Activated CD4-positive, alpha-beta T cell treated with anti-CD3 and anti-CD28 coated beads for 24 hours (primary cell): ENCODE measurements at places on chromosomes 2 and 18.

DNA sequence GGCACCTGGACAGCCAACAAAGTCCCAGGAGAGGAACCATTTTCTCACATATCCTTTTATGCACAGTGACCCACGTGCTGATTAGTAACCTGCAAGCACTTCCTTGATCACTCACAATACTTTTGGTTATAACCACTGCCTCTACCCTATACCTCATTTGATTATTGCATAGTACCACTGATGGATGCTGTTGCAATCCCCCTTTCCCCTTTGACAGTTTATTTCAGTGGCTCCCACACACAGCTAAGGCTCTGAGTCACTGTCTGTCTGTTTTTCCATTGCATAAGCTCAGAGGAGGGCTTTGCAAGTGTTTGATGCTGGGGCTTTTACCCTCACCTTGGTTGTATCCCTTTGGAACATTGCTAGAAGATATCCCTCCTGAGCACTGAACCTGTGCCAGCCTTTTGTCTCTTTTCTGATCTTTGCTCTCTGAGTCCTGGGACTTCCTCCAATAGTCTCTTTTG is 101.7 kb upstream of the RBBP8 start:
- DNase-seq, result no peak

DNA sequence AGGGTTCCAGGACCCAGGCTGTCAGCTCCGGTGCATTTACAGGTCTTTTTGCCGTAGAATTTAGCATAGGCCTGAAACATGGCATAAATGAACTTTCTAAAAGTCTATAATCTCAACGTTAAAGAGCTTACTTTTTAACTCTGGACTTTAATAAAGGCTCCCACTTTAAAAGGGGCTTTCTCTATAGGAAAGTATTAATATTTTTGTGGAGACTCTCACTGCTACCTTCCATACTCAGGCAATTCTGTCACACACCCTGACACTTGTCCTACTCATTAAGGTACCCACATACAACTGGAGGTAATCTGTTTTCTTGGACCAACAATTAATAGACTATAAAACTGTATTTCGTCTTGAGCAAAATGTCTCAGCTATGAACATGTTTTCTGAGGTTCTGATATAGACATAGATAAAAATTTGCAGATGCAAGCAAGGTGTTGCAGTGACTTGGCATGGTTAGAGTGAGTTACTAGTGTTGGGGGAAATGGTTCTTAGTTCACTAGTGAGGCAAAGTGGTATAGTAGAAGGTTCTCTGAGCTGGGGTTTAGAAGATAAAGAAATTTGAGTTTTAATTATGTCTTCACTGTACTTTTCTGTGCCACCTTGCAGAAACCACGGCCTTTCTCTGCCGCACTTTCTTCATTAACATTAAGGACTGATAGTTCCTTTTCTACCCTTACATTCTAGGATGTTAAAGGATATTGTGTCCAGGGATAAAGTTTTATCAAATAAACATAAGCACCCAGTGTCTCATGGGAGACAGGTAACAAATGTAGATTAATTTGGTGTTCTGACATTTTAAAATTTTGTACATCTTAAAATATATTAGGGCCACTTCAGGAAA is 10.8 kb upstream of the NR4A2 start:
- DNase-seq, result no peak

- DNase-seq, result no peak
These were observed 364.7 kb downstream of the XIRP2 start for GRCh38 chr2:167253025-167253424.

DNA sequence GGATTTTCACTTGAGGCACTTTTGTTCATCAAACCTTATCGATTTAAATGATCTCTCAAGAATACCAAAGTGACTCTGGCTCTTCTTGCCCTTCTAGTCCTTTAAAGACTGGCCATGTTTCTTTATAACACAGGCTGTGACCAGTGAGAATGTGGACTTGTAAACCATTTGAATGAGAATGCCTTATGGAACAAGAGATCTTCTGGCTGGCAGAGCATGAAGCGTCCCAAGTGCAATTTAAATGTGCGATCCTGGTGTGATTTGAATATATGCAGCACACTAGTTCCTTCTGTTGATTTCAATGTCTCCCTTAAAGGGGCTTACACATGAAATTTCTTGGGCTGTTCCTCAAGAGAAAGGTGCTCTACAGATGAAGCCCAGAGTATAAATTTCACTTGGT is 262.4 kb upstream of the CCDC68 start:
- DNase-seq, result no peak

DNA sequence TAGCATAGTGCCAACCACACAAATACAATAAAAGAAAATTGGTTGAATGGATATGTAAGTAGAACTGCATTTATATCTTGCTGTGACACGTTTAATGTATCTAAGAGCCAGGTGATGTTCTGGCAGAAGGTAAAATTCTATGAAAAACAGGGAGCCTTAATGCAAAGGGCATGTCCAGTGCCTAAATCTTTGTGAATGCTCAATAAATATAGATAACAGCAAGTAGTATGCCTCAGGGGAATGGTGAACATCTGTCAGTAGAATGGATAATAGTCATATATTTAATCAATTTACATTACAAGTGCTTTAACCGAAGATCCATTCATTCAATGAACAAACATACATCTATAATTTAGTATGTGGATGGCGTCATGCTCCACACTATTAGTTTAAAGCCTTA is 43.7 kb upstream of the NYAP2 start:
- DNase-seq, result no peak

DNA sequence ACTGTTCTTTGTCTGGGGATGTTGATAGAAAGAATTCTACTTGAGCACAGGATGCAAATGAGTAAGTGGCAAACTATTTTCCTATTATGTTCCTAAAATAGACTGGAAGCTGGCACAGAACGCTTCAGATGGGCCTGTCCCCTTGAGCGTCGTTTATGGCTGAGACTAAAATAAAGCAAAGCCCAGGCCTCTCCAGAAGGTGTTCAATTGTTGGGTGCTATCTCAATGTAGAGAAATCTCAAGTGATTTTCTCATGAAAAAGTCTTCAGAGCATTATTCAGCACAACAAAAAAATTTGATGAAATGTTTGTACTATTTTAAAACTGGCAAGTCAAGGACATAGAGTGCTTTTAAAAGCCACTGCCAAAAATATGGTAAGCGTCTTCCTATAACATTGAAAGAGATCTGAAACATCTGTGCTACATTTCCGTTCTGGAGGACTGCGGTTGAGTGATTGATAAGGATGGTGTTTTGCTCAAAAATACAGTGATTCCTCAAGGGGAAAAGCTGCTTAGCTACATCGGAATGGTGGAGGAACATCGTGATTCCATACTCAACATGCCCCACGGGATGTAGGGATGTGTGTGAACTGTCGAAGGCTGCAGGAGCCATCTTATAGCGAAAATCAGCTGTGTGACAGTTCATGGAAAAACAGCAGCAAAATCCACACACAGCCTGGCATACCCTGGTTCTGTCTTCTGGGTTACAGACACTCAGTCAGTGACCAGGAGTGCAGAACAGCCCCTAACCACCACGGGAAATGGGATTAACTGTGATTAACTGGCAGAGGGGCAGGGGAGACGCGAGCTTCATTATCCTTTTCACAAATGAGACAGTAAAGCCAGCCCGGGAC is 10.4 kb upstream of the LRRFIP1 start:
- no peak for DNase-seq

GRCh38 chr2:19086231-19086651 is 272.2 kb downstream of the OSR1 start:
- DNase-seq, result no peak

GRCh38 chr2:231297108-231297908 is 98.2 kb upstream of the B3GNT7 start:
- DNase-seq, result peak; percentile 3

DNA sequence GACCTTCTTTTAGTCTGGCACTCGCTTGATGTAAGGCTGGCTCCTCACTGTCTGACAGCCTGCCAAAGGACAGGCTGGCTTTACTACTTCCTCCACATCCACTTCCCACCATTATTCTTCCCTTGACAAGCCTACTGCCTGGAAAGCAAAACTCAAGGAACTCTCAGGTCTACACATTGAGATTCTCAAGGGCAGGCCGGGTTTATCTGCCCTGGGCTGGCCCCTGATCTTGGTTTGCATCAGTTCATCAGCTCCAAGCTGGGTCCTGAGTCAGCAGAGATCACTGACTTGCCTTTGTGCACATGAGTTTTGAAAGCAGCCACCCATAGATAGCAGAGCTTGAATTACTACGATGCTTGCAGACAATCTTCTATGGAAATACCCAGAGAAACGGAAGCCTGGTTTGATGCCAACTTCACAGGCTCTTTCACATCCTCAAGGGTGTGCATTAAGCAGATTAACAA is 53.9 kb downstream of the KCTD18 start:
- no peak for DNase-seq

DNA sequence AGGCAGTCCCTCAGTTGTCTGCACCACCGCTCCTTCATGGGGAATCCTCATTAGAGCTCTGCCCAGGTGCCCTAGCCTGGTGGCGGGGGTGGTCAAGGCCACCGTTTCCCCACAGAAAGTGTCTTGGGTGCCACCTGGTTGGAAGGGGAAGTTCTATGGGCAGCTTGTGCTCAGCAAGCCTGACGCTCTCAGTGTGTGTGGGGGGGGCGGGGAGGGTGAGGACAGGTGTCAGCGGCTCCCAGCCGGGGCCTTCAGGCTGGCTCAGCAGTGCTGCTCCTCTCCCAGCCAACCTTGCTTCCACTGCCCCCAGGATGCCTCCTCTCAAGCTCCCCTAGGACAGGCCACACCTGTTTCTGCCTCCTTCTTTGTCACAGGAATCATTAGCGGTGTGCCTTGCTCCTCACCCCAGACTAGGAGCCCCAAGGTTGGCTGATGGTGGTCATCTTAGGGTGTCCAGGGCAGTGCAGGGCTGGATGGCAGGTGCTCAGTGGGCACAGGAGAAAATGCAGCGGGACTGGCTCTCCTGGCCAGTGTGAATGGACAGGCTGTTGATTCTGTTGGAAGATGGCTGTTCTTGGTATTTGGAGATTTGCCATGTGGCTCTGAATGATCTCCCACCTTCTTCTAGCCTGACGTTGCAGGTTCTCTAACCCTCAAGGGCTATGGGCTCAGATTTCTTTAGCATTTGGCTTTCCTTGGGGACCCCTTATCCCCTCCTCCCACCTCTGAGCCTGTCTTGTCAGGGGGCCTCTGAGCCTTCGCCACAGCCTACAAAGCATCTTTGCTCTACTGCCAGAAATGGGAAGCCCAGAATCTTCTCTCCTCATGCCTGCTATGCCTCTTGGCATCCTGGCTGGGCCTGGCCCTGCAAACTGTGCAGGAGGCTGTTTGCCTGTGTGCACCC is 185.8 kb upstream of the HS6ST1 start:
- DNase-seq, result no peak

DNA sequence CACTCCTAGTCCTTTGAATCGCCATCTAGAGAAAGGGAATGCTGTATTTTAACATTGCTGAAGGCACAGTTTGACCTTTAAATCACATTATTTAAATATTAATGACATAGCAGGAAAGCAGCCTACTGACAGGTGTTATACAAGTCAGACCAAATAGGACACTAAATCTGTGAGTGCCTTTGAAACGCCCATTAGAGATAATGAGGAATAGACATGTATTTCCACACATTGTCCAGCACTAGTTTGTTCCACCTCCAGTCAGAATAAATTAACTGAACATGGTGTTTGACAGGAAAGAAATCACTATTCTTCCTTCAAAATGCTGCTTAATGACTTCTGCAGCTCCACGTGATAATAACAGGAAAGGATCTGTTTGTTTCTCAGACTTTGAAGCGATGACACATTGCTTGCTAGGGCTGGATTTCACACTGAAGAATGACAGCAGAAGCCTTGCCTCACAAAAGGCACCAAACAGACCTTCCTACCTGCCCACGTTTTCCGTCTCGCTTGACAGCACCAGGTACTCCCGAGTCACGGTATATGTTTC is 90.5 kb upstream of the DDX18 start:
- no peak for DNase-seq

- DNase-seq, result peak; percentile 2
These were observed 769 bp downstream of the ATF2 start for GRCh38 chr2:175167076-175167791.

DNA sequence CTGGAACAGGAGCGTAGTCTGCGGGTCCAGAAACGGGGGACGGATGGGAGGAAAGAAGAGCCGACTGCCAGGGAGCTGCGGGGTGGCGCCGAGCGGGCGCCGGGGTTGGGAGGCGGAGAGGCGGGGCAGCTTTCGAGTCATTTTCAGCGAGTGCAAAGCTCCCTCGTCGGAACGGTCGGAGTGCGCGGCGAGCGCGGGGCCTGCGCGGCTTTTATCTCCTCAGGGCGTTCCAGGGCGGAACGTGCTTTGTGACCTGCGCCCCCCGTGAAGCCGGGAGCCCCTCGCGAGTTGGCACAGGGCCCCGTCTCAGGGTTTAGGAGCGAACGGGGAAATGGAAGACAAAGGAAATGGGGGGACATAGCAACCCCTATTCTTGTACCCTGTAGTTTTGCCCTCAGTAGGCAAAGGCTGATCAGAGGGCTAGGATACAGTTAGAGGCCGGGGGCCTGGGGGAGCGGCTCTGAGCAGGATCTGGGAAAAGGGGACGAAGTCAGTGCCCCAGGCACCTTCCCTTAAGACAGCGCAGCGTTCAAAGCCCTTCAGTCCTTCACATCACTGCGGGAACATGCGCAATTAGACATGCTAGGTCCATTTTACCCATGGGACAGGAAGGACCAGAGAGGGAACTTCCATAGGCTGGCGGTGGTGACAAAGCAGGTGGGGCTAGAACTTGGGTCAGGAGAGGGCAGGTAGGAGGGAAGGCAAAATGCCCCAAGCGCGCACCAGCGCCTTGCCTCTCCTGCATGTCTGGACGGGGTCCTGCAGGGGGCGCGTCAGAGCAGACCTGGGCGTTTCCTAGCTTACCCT is 60.1 kb upstream of the IL1RL1 start:
- peak; percentile 51 for DNase-seq

GRCh38 chr18:46155641-46156051 is 51.5 kb downstream of the HAUS1 start:
- no peak for DNase-seq

- DNase-seq, result no peak
These were observed 34.1 kb downstream of the HK2 start for GRCh38 chr2:74867841-74868658.

- DNase-seq, result no peak
These were observed 155.7 kb upstream of the SH3BP4 start for GRCh38 chr2:234796045-234796591.

- peak; percentile 19 for DNase-seq
These were observed 34.4 kb upstream of the TRAPPC8 start for GRCh38 chr18:31977270-31977872.

GRCh38 chr2:84963692-84964405 is 7.1 kb upstream of the KCMF1 start:
- no peak for DNase-seq

DNA sequence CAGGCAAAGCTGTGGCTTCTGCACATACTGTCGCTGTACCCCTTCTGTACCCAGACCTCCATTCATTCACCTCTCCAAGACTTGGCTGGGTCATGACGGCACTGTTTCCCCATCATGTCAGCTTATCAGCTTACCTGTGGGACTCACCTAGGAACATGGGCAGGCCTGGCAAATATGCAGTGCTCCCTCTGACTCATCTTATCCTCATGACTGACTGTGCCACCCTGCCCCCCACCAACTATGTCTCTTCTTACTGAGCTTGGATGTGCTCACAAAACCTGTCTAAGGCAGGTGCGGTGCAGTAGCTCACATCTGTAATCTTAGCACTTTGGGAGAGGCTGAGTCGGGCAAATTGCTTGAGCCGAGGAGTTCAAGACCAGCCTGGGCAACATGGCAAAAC is 152.4 kb downstream of the MGAT5 start:
- no peak for DNase-seq

GRCh38 chr2:103594823-103595222 is 833.0 kb downstream of the TMEM182 start:
- DNase-seq, result no peak

GRCh38 chr2:86821842-86822241 is 31.1 kb upstream of the CD8A start:
- DNase-seq, result no peak
